Activated T-helper 1 cell treated with anti-CD3 and anti-CD28 coated beads, Interleukin-12 subunit alpha, Interleukin-12 subunit beta, Interleukin-2, Interleukin-4 antibody, amounts not matched to agents 30 ng/mL and 10 ng/mL and 1 ng/mL, durations not matched to agents 14 hours and 24 hours and 36 hours (primary cell): ENCODE measurements at places on chromosomes 13 and 19.

DNA sequence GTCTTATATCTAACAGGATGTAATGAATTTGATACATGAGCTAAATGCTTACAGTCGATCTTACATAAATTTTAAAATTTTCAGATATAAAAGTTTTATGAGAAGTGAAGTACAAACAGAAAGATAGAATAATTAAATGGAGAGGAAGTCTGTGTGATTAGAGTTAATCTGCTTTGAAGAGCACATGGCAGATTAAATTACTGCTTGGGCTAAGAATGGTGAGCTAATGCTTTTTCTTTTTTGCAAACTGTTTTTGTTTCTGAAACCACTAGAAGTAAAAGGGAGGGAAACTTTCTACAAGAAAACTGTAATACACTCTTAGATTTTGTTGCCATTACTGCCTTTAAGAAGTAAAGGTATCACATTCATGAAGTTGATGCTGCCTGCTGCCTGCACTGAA is 96.3 kb upstream of the SPRY2 start:
- no peaks in the 10 kb centered on the region for H3K4me1 ChIP-seq
- H3K4me3 ChIP-seq = no peak overlapping the region
- no peaks in the 10 kb centered on the region for H3K27me3 ChIP-seq

GRCh38 chr13:24271601-24272451 is 37.6 kb upstream of the C1QTNF9 start:
- H3K4me1 ChIP-seq = peaks cover 83% of the 10 kb centered on the region
- H3K27ac ChIP-seq = peak overlapping the region; percentile 93
- peaks cover 22% of the 10 kb centered on the region for H3K36me3 ChIP-seq
- H3K4me3 ChIP-seq = peak overlapping the region; percentile 88

DNA sequence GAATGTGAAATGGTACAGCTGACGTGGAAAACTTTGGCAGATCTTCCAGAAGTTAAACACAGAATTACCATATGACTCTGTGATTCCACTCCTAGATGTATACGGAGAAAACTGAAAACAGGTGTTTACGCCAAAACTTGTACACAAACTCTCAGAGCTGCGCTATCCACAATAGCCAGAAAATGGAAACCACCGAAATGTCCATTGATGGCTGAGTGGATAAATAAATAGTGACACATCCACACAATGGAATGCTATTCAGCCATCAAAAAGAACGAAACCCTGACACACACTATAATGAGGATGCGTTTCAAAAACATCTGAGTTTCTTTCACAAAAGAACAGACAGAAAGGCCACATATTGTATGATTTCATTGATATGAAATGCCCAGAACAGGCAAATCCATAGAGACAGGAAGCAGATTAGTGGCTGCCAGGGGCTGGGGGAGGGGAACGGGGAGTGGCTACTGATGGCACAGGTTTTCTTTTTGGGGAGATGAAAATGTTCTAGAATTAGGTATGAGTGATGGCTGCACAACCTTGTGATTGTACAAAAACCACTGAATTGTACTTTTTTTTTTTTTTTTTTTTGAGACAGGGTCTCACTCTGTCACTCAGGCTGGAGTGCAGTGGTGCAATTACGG is 33.0 kb downstream of the IL12RB1 start:
- no peak overlapping the region for H3K4me3 ChIP-seq
- peaks cover 12% of the 10 kb centered on the region for H3K36me3 ChIP-seq
- peaks cover 1% of the 10 kb centered on the region for H3K27me3 ChIP-seq
- peaks cover 30% of the 10 kb centered on the region for H3K4me1 ChIP-seq

DNA sequence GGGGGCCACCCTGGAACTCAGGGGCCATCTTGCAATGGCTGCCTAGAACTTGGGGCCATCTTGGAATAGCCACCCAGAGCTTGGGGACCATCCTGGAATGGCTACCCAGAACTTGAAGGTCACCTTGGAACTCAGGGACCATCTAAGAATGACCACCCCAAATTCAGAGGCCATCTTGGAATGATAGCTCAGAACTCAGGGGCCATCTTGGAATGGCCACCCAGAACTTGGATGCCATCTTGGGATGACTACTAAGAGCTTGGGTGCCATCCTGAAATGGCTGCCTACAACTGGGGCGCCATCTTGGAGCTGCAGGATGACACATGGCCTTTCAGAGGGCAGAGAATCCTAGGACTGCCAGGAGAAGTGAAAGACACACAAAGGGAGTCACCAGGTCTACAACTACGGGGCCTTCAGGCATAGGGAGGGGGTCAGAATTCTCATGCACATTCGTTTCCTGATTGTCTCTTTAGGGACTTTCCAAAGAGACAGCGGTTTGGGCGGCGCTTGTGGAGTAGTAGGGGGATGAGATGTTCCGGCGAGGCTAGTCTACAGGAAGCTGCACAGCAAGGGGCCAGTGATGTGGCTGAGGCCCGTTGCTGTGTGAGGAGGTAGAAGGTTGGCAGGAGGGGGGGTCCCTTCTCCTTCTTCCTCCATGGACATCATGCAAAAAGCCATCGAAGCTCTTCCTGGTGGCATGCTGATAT is 125.0 kb downstream of the IER2 start:
- H3K36me3 ChIP-seq = no peaks in the 10 kb centered on the region
- H3K27me3 ChIP-seq = peaks cover 2% of the 10 kb centered on the region
- DNase-seq = no peak
- no peak overlapping the region for H3K4me3 ChIP-seq
- no peak overlapping the region for H3K27ac ChIP-seq
- peaks cover 16% of the 10 kb centered on the region for H3K4me1 ChIP-seq

GRCh38 chr13:113730831-113731191 is 28.2 kb upstream of the TMEM255B start:
- H3K27me3 ChIP-seq = no peaks in the 10 kb centered on the region
- no peak overlapping the region for H3K27ac ChIP-seq

- H3K4me3 ChIP-seq = no peak overlapping the region
- no peaks in the 10 kb centered on the region for H3K36me3 ChIP-seq
- H3K27ac ChIP-seq = no peak overlapping the region
- H3K27me3 ChIP-seq = peaks cover 7% of the 10 kb centered on the region
Measured at GRCh38 chr13:106513025-106513983, 22.2 kb downstream of the EFNB2 start.

DNA sequence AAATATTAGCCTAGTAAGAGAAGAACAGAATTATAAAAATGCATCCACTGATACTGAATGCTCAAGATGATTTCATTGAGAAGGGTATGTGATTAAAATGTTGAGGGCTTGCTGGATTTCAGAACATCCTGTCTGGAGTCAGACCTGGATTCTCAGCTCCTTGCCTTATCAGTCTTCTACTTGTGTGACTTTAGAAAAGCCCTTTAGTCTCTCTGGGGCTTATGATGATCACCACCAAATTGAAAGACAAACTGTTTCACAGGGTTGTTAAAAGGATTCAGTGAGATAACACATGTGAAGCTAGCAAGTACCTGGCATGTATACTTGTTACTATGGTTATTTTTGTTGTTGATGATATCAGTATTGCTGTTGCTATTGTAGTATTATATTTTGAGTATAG is 118.4 kb downstream of the GPC6 start:
- no peaks in the 10 kb centered on the region for H3K27me3 ChIP-seq
- no peak for DNase-seq
- H3K4me1 ChIP-seq = no peaks in the 10 kb centered on the region
- H3K36me3 ChIP-seq = no peaks in the 10 kb centered on the region

DNA sequence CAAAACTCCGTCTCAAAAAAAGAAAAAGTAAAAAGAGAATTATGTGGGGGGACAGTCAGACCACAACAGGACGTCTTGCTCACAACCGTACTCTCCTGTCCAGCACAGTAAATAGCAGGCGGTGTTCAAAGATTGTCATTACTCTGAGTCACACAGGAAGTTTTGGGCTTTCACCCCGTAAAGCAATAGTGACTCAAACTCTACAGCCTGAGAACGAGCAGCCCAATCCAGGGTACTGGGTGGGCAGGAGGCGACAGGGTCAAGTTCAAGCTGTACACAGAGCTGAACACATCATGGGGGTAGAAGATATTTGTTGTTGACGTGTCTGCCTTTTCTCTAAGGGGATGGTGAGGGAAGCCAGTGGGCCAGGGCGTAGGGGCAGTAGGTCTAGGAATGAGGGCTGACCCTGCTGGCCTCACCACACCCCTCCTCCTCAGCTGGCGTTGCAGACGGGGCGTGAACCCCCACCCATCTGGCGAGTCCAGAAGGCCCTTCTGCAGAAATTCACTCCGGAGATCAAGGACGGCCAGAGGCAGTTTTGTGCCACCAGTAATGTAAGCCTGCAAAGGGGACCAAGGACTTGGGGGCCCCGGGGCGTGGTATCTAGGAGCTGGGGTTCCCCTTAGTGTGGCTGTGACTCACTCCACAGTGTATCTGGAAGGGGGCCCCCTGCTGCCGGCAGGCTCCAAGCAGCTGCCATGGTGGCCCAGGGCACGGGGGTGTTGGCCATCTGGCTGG is 23.3 kb downstream of the PRR12 start:
- peak overlapping the region; percentile 50 for H3K27ac ChIP-seq
- H3K4me3 ChIP-seq = no peak overlapping the region

DNA sequence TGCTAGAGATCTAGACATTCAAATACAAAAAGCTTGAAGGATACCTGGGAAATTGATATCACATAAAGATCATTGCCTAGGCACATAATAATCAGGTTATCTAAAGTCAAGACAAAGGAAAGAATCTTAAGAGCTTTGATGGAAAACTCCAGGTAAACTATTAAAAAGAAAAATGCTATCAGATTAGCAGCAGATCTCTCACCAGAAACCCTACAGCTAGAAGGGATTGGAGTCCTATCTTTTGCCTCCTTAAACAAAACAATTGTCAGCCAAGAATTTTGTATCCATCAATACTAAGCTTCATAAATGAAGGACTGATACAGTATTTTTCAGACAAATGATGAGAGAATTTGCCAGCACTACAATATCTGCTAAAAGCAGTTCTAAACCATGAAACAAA is 682.4 kb upstream of the ATXN8OS start:
- DNase-seq = no peak
- no peaks in the 10 kb centered on the region for H3K36me3 ChIP-seq
- H3K4me1 ChIP-seq = no peaks in the 10 kb centered on the region

- no peak for DNase-seq
- no peaks in the 10 kb centered on the region for H3K36me3 ChIP-seq
- H3K4me1 ChIP-seq = peaks cover 4% of the 10 kb centered on the region
Measured at GRCh38 chr13:51894239-51894638, 32.5 kb downstream of the CCDC70 start.

- peak overlapping the region; percentile 99 for H3K27ac ChIP-seq
- peaks cover 19% of the 10 kb centered on the region for H3K36me3 ChIP-seq
- H3K27me3 ChIP-seq = peaks cover 6% of the 10 kb centered on the region
Measured at GRCh38 chr13:41060724-41061074, 610 bp upstream of the WBP4 start.

- H3K36me3 ChIP-seq = no peaks in the 10 kb centered on the region
- H3K4me1 ChIP-seq = peaks cover 12% of the 10 kb centered on the region
- H3K4me3 ChIP-seq = no peak overlapping the region
- peaks cover 55% of the 10 kb centered on the region for H3K27me3 ChIP-seq
- DNase-seq = no peak
Measured at GRCh38 chr19:1450735-1451731, 1.1 kb downstream of the APC2 start.

DNA sequence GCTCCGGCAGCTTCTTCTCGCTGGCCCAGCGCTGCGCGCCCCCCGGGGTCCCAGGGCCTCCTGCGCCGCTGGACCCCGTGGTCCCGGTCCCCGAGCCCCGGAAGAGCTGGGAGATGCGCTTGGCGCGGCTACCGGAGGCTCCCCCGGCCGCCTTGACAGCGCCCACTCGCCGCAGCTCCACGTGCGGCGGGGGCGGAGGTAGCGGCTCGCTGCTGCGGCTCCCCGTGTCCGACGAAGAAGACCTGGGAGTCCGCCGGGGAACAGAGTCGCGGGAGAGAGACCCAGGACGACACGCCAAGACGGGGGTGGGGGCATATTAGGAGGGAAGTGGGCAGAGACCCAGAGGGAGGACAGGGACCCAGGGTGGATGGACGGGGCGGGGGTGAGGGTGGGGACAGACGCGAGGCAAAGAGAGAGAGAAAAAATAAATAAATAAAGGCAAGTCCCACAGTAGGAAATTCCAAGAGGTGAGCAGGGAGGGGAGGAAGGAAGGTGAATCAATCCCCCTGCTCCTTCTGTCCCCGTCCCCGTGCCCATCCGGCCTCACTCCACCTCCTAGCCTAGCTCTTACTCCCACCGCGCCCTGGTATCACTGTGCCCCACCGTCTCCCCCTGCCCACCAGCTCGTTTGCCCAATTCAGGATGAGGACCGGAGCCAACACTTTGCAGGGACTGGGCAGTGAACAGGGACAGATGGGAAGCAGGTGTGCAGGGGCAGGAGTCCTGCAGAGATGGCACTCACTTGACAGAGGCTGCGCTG is 826 bp downstream of the RASIP1 start:
- H3K27ac ChIP-seq = no peak overlapping the region
- peaks cover 13% of the 10 kb centered on the region for H3K4me1 ChIP-seq
- peak overlapping the region; percentile 26 for H3K4me3 ChIP-seq
- H3K36me3 ChIP-seq = no peaks in the 10 kb centered on the region
- no peak for DNase-seq

GRCh38 chr13:75838366-75839005 is 202.4 kb downstream of the LMO7 start:
- H3K4me1 ChIP-seq = no peaks in the 10 kb centered on the region
- H3K36me3 ChIP-seq = peaks cover 15% of the 10 kb centered on the region
- H3K4me3 ChIP-seq = no peak overlapping the region
- no peak for DNase-seq

- H3K27me3 ChIP-seq = no peaks in the 10 kb centered on the region
- H3K4me1 ChIP-seq = no peaks in the 10 kb centered on the region
- DNase-seq = no peak
Measured at GRCh38 chr19:58038688-58039204, 4.9 kb downstream of the ZSCAN1 start.

- no peaks in the 10 kb centered on the region for H3K4me1 ChIP-seq
- DNase-seq = no peak
- no peak overlapping the region for H3K27ac ChIP-seq
- no peaks in the 10 kb centered on the region for H3K36me3 ChIP-seq
- peaks cover 2% of the 10 kb centered on the region for H3K27me3 ChIP-seq
Measured at GRCh38 chr19:54035215-54036178, 28.2 kb downstream of the VSTM1 start.

- no peak overlapping the region for H3K27ac ChIP-seq
- H3K27me3 ChIP-seq = no peaks in the 10 kb centered on the region
- peaks cover 26% of the 10 kb centered on the region for H3K4me1 ChIP-seq
- no peak for DNase-seq
Measured at GRCh38 chr19:36060430-36060829, 5.7 kb downstream of the WDR62 start.

GRCh38 chr19:13583753-13584152 is 77.5 kb upstream of the CACNA1A start:
- H3K36me3 ChIP-seq = no peaks in the 10 kb centered on the region
- H3K4me1 ChIP-seq = no peaks in the 10 kb centered on the region
- no peak overlapping the region for H3K4me3 ChIP-seq
- H3K27ac ChIP-seq = no peak overlapping the region

DNA sequence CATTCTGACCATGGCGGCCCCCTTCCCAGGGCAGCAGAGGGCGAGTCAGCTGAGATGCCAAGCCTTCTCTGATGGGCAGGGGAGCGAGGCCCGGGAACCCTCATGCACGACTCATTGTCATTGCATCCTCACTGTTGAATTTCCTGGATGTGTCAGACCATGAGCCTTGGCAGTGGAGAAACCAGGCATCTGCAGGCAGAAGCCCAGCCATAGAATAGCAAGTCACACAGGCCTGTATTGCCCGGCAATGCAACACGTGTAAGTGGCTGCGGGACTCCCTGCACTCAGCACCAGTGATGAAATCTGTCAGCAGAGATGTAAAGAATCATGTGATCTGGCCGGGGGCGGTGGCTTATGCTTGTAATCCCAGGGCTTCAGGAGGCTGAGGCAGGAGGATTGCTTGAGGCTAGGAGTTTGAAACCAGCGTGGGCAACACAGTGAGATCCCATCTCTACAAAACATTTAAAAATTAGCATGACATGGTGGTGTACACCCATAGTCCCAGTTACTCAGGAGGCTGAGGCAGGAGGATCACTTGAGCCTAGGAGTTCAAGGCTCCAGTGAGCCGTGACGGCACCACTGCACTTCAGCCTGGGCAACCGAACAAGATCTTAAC is 199.7 kb downstream of the KATNAL1 start:
- no peak for DNase-seq
- no peak overlapping the region for H3K4me3 ChIP-seq
- no peaks in the 10 kb centered on the region for H3K36me3 ChIP-seq
- H3K27me3 ChIP-seq = peaks cover 14% of the 10 kb centered on the region
